ENCODE measurements at places on chromosomes 1 and 21.

- peak; percentile 42 for DNase-seq
Measured at GRCh38 chr1:10068605-10069294, 36.0 kb downstream of the UBE4B start.

DNA sequence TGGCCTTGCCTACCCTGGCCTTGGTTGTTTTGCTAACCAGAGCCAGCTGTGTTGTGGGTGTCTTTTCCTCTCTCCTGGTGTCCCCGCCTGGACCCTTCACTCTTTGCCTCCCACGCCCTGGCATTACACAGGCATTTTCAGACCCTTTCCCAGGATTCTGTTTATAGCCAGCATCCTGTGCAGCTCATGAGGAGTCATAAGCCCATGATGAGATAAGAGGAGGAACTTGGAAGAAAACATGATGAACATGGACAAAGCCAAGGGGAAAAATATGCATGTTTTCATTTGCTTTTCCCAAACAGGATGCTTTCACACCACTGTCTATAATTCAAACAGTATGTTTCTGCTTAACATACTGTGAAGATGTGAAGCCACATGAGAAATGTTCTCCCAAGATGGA is 18.7 kb upstream of the WARS2 start:
- DNase-seq, result no peak

- DNase-seq, result no peak
Measured at GRCh38 chr1:230272557-230272956, 153.6 kb downstream of the PGBD5 start.

GRCh38 chr1:115051850-115052249 is 22.2 kb downstream of the TSHB start:
- DNase-seq, result peak; percentile 94

DNA sequence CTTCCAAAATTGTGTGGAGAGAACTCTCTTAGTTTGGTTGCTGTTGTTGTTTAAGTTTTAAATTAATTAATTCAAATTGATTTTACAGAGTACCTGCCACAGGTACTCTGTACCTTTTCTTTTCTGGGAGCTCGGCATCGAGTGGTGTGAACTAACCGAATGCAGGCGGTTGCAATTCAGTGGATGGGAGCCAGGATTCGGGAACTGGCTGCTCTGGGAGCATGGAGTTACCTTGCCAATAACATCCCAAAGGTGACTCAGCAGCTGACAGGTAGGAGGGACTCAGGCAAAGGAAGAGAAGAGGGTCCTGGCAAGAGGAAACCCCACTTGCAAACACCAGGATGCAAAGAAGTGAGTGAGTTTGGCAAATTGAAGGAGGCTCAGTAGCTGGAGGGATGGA is 24.7 kb upstream of the KANK4 start:
- no peak for DNase-seq

DNA sequence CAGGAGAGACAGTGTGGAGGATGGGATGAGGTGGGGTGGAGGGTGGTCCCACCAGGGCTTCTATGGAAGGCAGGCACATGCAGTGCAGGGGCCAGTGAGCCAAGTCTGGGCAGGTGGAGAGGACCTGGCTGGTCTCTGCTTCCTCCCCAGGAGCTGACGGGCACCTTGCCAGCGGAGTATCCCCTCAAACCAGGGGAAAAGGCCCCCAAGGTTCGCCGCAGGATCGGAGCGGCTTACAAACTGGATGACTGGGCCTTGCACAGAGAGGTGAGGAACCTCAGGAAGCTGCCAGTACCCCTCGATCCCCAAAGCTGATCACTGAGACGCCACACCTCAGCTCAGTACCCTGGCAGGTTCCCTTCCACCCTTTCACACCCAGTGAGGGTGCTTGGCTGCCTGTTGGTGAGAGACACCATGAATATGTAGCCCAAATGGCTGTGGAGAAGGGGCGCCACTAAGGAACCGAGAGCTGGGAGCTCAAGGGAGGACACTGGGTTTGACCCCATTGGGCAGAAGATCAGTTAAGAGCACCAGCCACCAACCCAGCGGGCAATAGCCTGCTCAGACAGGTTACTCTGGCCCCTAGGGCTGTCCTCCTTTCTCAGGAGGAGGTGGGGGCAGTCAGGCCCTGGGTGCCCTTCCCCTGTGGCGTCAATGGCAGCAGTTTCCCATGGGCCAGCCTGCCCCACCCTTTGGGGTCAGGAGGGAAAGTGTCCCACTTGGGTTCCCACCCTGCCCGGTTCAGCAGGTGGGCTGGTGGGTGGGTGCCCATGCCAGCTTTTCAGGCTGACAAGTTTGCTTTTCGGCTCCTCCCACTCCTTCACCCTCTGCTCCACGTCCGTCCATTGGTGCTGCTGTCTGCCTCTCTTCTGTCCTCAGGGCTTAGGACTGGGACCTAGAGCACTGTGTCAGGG is 5.5 kb downstream of the INAVA start:
- no peak for DNase-seq

- no peak for DNase-seq
Measured at GRCh38 chr1:24905355-24905978, 24.6 kb downstream of the RUNX3 start.

GRCh38 chr1:25030674-25031589 is 100.9 kb upstream of the RUNX3 start:
- peak; percentile 80 for DNase-seq

- no peak for DNase-seq
Measured at GRCh38 chr1:17134724-17135123, 15.5 kb upstream of the PADI2 start.

- DNase-seq, result no peak
Measured at GRCh38 chr1:167996266-167996665, 59.4 kb upstream of the MPC2 start.

GRCh38 chr1:42931911-42932422 is 26.7 kb downstream of the SLC2A1 start:
- DNase-seq, result peak; percentile 75

GRCh38 chr1:168234846-168235547 is 9.2 kb downstream of the SFT2D2 start:
- peak; percentile 74 for DNase-seq

DNA sequence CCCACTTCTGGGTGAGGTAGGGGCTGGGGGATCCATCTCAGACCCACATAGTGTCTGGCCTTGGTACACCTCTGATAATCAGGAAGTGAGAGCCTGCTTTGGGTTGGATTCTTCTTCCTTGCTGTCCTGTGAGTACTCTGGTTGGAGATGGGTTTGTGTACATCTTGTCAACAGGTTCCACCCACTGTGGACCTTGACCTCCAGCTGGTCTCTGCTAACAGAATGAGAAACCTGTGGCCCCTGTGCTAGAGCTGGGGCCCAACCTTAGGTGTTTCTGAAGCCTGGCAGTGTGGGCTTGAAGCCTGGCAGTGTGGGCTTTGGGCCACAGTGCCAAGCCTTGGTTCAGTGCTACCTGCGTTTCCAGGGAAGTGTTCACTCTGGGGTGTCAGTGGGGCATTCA is 2.6 kb downstream of the ZBTB48 start:
- DNase-seq, result no peak

- peak; percentile 41 for DNase-seq
Measured at GRCh38 chr1:151542710-151543129, 2.6 kb downstream of the TUFT1 start.

GRCh38 chr1:15849775-15850324 is 2.3 kb downstream of the SPEN start:
- DNase-seq, result peak; percentile 72

- DNase-seq, result no peak
Measured at GRCh38 chr1:32899586-32900296, 1.4 kb downstream of the TMEM54 start.

Measured in epithelial cell of esophagus (primary cell).